CD8-positive, alpha-beta T cell (primary cell): ENCODE measurements at places on chromosomes 1 and 21.

DNA sequence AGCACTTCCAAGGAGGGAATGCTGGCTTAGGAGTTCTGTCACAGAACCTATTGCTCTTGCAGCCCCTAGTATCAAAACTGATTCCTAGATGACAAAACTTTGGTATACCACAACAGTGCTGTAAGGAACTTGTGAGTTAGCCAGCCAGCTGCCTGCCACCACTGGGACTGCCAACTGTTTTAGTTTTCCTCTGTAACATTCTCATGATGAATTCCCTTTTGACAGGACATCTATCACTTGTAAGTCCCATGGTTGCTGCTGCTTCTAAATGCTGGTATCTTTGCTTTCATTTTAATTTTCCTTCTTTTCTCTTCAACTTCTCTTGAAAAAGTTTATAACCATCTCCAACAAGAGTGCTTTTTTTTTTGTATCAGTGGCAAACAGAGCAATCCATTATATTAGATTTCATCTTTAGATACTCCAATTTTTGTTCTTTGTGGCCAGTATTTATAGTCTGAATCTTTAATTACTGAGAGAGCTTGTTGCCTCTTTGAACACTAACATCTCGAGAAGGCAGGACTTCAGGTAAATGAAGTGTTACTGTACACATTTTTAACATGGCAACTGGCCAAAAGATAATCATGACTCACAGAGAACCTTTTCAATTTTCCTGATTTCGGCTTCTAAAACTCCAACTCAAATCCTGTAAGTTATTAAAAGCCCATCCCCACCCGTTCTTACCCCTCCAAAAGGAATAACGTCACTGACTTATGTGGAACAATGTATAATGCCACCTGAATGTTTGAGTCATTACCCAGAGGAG, 19.8 kb downstream of the DBT start:
- no peak for DNase-seq

- DNase-seq = no peak
Measured at GRCh38 chr21:37682966-37683365, 233.3 kb downstream of the KCNJ6 start.

DNA sequence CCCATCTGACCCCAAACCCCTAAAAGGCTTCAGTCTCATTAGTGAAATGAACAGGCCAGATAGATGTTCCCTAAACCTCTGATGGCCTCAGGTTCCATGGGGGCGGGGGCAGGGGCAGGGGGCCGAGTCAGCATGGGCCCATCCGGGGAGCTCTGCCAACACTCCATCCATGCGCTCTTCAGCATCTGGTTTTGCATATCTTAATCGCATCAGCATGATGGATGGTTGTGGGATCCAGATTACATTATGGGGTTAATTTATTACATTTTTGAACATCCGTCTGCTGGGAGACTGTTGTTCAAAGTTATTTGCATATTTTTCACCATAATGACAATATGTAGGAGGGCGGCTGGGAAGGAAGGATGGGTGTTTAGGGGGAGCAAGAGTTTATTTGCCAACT, 3.1 kb upstream of the MAD2L2 start:
- DNase-seq = no peak

- DNase-seq = no peak
Measured at GRCh38 chr1:180380259-180381183, 121.9 kb downstream of the ACBD6 start.

DNA sequence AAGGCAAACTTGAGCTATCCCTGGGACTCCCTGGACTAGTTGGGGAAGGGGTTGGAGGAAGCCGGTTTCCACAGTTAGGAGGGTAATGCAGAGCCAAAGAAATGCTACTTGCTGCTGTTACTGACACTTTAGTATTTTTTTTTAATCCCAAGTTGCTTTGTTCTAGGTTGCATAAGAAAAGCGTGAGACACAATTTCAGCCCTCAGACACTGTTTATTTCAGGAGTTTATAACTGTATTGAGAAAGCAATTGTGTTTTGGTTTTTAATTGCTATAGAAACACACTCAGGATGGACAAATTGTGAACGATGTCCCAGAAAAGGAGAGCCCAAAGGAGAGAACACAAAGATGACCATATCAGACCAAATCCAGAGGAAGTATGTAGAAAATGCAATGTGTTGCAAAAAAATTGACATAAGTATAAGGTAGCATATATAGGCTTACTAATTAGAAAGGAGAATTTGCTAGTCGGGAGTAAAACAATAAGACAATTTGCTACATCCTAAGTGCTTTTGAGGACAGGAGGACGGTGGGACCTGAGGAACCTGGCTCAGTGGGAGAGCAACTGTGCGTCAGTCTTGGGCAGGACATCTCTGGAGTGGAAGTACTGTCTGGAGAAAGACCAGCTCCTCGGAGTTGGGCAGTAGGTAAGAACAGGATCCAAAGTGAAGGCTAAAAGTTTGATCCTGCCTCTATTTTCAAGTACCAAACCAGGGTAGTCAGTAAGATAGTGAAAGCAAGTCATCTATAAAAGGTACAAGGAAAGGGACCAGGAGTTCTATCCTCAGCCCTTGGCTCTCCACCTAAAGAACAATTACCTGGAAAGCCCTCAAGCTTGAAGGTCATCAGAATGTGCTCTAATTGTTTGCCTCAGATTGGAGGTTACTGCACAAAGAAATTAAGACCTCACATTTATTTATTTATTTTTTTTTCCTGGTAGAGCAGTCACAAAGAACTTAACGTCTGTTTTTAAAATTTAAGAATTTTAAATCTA, 39.9 kb downstream of the DIPK1A start:
- no peak for DNase-seq

GRCh38 chr1:95685081-95685480, 451.1 kb downstream of the RWDD3 start:
- DNase-seq = no peak

DNA sequence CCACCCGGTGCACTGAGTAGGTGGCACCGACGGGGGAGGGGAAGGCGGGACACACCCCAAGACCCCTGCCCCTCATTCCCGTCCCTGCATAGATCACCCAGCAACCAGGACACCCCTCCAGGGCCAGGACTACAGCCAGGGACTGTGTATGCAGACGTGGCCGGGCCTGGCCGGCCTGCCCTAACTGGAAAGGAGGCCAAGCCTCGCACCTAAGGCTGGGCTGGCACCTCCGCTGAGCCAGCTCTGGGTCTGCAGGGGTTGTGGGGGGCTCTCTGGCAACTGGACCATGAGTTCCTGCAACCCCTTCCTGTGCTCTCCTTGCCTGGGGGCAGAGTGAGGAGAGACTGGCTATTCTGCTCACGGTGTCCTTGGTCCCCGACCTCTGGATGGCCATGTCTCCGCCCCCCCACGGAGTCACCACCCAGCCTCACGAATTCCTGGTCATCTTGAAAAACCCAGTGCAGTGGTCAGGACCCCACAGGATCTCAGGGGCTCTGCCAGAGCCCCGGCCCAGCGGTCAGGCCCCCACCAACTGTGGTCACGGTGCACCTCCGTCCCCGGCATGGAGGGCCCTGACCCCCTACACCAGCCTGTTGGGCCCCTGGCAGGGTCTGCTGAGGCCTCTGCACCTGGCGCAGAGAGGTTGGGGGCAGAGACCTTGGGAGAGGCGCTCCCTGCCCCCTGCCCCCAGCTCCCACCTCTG, 1.1 kb upstream of the FNDC10 start:
- peak; percentile 8 for DNase-seq

DNA sequence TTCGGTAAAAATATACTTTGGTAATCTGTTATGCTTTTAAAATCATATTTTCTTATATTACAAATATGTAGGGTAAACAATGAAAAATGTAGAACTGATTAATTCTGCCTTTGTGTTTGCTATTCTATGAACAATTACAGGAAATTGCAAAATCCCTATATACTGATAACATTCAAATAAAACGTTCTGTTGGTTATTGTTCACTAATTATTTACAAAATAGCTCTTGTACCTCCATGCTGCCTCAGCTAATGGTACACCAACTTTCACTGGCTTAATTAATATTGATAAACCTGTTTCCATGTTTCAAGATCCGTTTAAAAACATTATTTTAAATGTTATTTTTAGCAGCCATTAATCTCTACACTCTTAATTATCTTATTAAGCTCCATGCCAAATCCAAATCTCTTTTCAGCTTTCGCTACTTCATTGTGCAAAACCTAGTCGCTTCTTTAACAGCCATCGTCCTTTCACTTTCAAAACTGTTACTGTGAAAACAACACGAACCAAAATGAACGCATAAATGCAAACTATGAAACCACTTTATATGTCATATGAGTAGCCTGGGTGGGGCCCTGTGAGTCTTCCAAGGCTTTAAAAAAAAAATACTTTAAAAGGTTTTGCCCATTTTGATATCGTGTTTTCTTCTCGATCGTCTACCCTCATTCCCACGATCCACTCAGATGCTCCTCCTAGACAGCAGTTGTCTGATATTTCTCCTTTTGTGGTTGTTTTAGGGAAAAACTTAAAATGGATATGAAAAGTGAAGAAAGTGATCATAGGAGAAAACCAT, 807.1 kb downstream of the USP25 start:
- no peak for DNase-seq

GRCh38 chr1:31902510-31902860, 35.7 kb downstream of the PTP4A2 start:
- DNase-seq = no peak

- DNase-seq = no peak
Measured at GRCh38 chr1:32724678-32725614, 22.4 kb upstream of the SYNC start.

- peak; percentile 73 for DNase-seq
Measured at GRCh38 chr1:156480411-156481192, 20.0 kb downstream of the MEF2D start.

DNA sequence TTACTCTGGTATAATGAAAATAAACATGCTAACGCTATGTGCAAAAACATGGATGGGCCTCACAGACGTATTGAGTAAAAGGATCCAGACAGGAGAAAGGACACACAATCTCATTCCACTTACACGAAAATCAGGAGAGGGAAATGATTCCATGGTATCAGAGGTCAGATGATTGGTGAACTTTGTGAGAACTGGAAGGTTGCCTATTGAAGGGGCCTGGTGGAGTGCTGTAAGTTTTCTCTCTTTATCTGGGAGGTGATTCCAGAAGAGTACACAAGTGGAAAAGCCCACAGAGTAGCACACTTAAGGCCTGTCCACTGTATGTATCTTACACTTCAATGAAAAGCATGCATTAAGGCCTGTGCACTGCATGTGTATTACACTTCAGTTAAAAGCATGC, 9.6 kb downstream of the GSTM2 start:
- no peak for DNase-seq

DNA sequence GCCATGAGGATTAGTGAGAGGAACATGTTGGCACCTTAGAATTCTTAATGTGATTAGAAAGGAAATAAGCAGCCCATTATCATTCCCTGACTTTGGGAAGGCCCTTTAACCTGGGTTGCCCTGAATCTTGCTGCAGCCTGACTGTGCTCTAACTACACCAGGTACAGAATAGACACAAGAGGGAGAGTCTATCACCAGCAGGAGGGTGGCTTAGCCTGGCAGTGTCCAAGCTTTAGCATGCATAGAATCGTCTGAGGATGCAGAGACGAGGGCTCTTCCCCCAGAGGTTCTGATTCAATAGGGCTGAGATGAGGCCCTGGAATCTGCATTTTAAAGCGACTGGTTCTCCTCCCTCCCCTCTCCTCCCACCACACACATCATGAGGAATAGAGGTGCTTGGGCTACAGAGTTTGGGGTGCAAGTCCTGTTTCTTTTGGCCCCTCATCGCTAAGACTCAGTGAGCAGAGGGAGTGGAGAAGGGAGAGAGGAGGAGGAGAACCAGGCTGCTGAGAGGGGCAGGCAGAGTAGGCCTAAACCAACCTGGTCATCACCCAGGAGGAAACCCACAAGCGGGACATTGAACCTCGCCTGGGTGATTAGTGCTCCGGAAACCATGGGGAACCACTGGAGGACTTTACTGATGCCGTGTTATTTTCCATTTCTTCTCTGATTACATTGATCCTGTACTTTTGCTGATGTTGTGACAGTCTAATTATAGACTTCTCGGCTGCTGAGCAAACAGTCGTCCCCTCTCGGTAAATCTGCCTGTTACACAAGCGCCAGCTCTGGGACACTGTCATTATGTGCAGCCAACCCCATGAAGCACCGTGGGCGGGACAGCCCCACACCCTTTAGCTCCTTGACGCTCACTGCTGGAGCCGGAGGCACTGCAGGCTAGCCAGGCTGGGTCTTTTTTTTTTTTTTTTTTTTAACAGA, 6.3 kb upstream of the TENT5C start:
- DNase-seq = no peak

GRCh38 chr1:234553240-234554188, 56.5 kb downstream of the IRF2BP2 start:
- no peak for DNase-seq

DNA sequence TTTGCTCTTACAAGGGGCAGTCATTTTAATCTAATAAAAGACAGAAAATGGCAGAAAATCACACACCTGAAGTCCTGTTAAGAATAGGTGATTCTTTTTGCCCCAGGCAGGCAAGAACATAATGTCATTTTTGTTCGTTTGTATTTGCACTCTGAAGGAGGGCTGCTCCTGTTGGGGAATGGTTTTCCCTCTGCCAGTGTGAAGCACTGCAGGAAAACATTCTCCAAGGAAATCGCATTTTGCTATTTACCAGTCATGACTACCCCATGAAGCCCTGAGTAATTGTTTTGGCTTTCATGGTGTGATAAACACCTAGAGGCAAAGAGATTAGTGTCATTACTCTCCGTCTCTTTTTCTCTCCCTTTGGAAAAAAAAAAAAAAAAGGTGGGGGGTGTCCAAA, 345.5 kb downstream of the NTNG1 start:
- no peak for DNase-seq

- no peak for DNase-seq
Measured at GRCh38 chr1:61102041-61102440, 19.7 kb downstream of the NFIA start.

DNA sequence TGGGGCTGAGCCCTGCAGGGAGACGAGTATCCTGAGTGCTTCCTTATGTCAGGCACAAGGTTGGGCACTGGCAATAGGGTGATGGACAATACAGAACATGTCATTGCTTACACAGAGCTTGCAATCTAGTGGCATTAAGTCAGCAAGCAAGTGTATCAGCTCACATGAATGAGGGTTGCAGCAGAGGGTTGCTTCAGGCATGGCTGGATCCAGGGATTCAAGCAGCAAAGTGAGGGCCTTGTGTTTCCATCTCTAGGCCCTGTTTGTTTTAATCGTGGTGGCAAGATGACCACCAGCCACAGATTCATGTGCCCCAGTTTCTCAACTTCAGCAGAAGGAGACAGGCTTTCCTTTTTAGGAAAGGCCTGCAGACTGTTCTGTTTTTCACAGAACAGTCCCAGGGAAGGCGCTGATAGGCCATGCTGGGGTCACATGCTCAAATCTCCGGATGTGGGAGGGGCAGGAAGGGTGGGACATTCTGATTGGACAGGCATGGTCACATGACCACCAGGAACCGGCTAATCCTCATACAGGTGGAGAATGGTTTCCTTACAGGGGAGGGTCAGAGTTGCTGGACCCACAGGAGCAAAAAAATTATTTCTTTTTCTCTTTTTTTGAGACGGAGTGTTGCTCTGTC, 14.4 kb downstream of the PLOD1 start:
- no peak for DNase-seq

GRCh38 chr1:159132271-159132881, 39.0 kb upstream of the CADM3 start:
- peak; percentile 54 for DNase-seq
